Chondrocyte (in vitro differentiated cells): ENCODE measurements at places on chromosomes 12 and 14.

DNA sequence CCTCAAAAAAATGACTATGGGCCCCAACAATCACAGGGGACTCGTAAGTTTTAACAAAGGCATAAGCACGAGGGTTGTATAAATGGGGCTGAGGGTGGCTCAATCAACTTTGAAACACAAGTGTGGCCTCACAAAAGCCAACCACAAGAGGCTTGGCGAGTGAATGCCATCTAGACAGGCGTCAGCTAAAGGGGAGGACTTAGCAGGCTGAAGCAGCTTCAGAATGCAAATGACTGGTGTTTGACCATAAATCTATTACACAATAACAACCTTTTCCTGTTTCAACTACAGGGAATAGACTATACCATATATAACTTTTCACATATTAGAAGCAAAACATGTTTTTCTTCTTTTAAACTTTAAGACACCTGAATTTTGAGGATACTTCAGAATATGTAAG, 777.9 kb downstream of the FSCB start:
- H3K4me1 ChIP-seq = no peaks in the 10 kb centered on the region
- H3K27me3 ChIP-seq = peaks cover 3% of the 10 kb centered on the region
- no peak overlapping the region for H3K4me3 ChIP-seq
- DNase-seq = no peak

DNA sequence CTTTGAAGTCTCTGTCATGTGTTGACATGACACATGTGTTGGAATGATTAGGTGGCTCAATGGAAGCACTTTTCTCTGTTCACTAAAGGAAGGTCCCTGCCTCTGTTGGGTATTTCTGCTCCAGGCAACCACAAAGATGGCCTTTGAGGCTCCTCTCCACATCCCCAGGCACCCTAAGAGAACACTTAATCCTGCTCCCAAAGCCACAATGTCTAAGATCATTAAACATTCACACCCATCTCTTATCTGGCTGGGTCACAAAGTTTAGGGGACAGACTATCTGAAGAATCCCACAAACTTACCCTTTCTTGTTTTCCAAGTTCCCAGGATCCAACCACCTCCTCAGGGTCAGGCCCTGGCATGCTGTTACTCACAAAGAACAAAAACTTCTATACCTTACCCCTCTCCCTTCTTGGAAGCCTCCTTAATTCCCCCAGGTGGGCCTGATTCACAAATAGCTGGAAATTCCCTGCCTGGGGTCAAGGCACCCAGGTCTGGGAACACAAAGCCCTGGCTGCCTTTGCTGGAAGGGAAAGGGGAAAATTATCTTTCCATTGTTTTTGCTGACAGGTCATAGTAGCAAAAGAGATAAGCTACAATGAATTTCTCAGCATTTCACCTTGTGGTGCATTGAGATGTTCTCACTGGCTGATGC, 333.7 kb downstream of the PCNX1 start:
- H3K36me3 ChIP-seq = no peaks in the 10 kb centered on the region
- DNase-seq = no peak
- peaks cover 34% of the 10 kb centered on the region for H3K4me1 ChIP-seq
- H3K27ac ChIP-seq = no peak overlapping the region

GRCh38 chr12:11580125-11580751, 69.2 kb upstream of the ETV6 start:
- no peaks in the 10 kb centered on the region for H3K27me3 ChIP-seq
- H3K4me1 ChIP-seq = peaks cover 41% of the 10 kb centered on the region
- no peak for DNase-seq
- no peak overlapping the region for H3K4me3 ChIP-seq
- no peaks in the 10 kb centered on the region for H3K36me3 ChIP-seq
- H3K27ac ChIP-seq = peak overlapping the region; percentile 63

DNA sequence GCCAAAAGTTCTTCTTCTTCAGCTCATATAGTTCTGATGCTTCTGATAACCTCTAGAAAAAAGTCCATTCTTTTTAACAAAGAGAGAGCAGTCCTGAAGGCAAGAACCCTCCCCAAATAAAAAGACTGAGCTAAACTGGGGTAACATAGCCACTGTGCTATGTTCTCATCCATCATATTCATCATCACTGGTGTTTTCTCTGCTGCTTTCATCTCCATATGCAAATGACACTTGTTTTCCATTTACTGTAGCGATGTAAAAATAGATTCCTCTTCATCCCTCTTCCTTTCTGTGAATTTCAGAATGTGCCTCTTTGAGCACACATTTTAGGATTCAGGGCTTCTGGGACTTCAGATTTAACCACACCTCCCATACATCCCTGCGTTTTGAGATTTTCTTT, 44.9 kb downstream of the GSC start:
- no peak overlapping the region for H3K4me3 ChIP-seq
- H3K27me3 ChIP-seq = peaks cover 12% of the 10 kb centered on the region
- peaks cover 3% of the 10 kb centered on the region for H3K36me3 ChIP-seq
- no peak for DNase-seq
- no peak overlapping the region for H3K27ac ChIP-seq
- no peaks in the 10 kb centered on the region for H3K4me1 ChIP-seq
